ENCODE measurements at places on chromosomes 12 and 14.

DNA sequence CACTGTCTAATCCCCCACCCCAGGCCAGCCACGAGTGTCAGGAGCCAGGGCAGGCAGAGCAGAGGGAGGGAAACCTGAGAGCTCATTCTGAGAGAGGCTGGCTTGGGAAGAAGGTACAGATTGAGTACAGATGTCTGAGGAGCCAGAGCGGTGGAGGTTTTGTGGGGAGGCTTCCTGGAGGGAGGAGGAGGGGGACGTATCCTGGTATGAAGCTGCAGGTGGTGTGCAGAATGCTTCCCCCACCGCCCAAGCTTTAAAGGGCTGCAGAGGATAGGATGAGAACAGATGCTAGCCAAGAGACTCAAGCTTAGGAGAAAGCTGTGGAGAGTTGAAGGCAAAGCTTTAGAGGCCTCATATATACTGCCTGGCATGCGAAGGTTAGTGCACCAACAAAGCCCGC lies 3.2 kb upstream of the TAMALIN start:
- H3K4me3 ChIP-seq, result no peak overlapping the region
- H3K36me3 ChIP-seq, result peaks cover 18% of the 10 kb centered on the region
- H3K27me3 ChIP-seq, result peaks cover 42% of the 10 kb centered on the region
- H3K4me1 ChIP-seq, result no peaks in the 10 kb centered on the region

- no peaks in the 10 kb centered on the region for H3K36me3 ChIP-seq
- no peak overlapping the region for H3K27ac ChIP-seq
- no peaks in the 10 kb centered on the region for H3K27me3 ChIP-seq
- H3K4me3 ChIP-seq, result no peak overlapping the region
Measured at GRCh38 chr14:84458881-84459280, 1071.1 kb upstream of the FLRT2 start.

- no peaks in the 10 kb centered on the region for H3K27me3 ChIP-seq
- DNase-seq, result no peak
- no peak overlapping the region for H3K4me3 ChIP-seq
- H3K4me1 ChIP-seq, result no peaks in the 10 kb centered on the region
Measured at GRCh38 chr12:42630314-42630713, 40.8 kb upstream of the PRICKLE1 start.

DNA sequence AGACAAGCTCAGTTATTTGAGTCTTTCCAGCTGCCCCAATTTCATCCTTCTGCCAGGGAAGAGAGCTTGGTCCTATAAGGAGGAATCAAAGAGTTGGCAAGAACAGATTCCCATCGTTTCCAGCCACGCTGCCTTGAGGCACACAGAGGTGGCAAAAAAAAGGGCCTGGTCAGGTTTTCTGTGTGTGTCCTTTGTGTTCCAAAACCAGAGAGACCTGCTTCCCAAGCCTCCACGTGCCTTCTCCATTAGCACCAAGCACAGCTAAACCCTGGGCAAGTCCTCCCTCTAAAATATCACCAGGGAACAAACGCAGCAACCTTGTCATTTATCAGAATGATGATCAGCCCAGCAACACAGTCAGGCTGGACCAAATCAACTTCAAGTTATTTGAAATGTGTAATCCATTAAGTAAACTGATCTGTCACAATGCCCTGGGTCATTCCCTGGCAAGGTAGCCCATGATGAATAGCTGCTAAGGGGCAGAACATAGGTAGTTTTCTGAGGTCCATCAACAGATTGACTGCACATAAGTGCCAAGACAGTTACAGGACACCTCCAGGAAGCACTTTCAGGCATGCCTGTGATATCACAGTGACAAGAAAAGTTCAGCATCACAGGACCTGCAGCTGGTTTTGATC lies 28.6 kb upstream of the C12orf42 start:
- H3K4me3 ChIP-seq, result no peak overlapping the region
- H3K4me1 ChIP-seq, result peaks cover 7% of the 10 kb centered on the region
- no peak overlapping the region for H3K27ac ChIP-seq
- no peaks in the 10 kb centered on the region for H3K36me3 ChIP-seq
- no peaks in the 10 kb centered on the region for H3K27me3 ChIP-seq
- DNase-seq, result no peak

GRCh38 chr14:95527387-95528002 lies 7.4 kb upstream of the GLRX5 start:
- no peaks in the 10 kb centered on the region for H3K27me3 ChIP-seq
- peaks cover 23% of the 10 kb centered on the region for H3K4me1 ChIP-seq
- DNase-seq, result no peak
- H3K27ac ChIP-seq, result no peak overlapping the region
- H3K4me3 ChIP-seq, result no peak overlapping the region

DNA sequence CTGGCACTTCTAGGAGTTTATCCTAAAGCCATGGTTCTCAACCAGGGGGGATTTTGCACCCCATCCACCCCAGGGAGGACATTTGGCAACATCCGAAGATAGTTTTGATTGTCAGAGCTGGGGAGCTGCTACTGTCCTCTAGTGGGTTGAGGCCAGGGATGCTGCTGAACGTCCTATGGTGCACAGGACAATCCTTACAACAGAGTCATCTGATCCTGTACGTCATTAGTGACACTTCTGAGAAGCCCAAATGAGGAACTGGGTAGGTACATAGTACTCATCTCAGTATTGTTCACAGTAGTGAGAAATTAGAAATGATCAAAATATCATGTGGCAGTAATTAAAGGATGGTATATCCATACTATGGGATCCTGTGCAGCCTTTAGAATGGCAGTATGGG lies 185.1 kb downstream of the CHST11 start:
- no peak overlapping the region for H3K4me3 ChIP-seq
- no peak for DNase-seq
- no peak overlapping the region for H3K27ac ChIP-seq
- no peaks in the 10 kb centered on the region for H3K27me3 ChIP-seq
- H3K4me1 ChIP-seq, result no peaks in the 10 kb centered on the region

DNA sequence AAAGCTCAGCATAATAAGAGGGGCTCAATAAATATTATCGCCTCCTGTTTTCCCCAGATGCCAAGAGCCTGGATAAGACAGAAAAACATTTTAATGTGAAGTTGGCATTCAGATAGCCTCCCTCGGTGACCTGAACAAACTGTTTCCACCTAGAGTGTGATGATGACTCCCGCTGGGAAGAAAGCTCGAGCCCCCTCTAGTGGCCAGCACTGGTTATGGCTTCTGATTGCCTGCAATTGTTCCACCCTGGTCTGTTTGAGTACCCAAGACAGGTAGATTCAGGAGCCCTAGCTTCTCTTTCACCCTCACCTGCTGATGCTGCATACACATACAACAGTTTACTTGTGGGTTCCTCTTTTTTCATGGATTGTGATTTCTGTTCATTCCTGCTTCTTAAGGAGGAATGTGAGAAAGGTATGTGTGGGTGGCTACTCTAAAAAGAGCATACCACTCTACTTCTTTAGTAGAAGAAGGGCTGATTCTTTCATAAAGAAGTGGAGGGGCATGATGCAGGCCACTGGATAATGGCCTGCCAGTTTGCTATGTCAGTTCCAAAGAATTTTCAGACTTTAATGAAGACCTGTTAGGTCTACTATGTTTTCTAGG lies 6.4 kb downstream of the ERG28 start:
- H3K36me3 ChIP-seq, result peaks cover 83% of the 10 kb centered on the region
- no peak overlapping the region for H3K27ac ChIP-seq
- H3K4me3 ChIP-seq, result no peak overlapping the region
- H3K27me3 ChIP-seq, result no peaks in the 10 kb centered on the region
- peaks cover 3% of the 10 kb centered on the region for H3K4me1 ChIP-seq

DNA sequence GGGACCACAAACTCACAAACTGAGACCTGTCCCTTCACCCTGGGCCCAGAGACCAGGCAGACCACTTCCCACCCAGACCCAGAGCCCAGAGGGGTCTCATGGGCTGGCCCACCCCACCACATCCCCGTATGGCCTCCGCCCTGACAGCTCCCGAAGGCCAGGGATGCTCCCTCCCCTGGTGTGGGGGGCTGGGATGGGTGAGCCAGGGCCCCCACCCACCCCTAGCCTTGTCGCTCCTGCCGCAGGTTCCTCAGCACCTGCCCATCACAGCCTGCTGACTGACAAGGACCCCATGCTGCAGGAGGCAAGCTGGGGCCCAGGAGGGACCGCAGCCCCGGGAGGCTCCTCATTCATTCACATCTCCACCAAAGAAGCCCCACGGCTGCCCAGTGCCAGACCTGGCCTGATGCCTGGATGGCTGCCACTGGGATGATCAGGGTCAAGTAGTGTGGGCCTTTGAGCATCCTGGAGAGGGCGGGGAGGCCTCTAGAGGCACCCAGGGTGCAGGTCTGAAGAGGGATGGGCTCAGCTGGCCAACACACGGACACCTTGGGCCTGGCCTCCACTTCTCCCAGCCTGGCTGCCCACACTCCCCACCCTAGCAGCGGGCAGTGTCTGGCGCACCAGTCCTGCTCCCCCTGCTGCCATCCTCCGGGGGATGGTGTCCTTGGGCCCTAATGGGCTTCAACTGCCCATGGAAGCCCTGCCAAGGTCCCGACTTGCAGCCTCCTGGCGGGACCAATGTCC lies 24.7 kb upstream of the GPR132 start:
- H3K36me3 ChIP-seq, result no peaks in the 10 kb centered on the region
- H3K27me3 ChIP-seq, result peaks cover 25% of the 10 kb centered on the region
- H3K4me1 ChIP-seq, result peaks cover 10% of the 10 kb centered on the region
- no peak overlapping the region for H3K4me3 ChIP-seq
- no peak overlapping the region for H3K27ac ChIP-seq
